ENCODE measurements at places on chromosomes 13 and 19.

DNA sequence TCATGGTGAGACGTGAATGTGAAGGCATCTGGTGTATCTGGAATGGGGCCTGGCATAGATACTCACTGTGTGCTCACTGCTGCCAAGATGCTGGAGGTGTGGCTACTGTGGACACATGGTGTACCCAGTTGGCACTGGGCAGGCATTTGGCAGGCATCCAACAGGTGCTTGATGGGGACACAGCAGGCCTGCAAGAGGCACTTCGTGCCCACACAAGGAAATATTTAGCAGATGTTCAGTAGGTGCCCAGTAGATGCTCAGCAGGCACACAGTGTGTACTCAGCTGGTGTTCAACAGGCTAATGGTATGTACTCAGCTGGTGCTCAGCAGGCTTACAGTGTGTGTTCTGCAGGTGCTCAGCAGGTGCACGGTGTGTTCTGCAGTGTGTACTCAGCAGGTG, 14.2 kb downstream of the CRTC1 start:
- DNase-seq = no peak

DNA sequence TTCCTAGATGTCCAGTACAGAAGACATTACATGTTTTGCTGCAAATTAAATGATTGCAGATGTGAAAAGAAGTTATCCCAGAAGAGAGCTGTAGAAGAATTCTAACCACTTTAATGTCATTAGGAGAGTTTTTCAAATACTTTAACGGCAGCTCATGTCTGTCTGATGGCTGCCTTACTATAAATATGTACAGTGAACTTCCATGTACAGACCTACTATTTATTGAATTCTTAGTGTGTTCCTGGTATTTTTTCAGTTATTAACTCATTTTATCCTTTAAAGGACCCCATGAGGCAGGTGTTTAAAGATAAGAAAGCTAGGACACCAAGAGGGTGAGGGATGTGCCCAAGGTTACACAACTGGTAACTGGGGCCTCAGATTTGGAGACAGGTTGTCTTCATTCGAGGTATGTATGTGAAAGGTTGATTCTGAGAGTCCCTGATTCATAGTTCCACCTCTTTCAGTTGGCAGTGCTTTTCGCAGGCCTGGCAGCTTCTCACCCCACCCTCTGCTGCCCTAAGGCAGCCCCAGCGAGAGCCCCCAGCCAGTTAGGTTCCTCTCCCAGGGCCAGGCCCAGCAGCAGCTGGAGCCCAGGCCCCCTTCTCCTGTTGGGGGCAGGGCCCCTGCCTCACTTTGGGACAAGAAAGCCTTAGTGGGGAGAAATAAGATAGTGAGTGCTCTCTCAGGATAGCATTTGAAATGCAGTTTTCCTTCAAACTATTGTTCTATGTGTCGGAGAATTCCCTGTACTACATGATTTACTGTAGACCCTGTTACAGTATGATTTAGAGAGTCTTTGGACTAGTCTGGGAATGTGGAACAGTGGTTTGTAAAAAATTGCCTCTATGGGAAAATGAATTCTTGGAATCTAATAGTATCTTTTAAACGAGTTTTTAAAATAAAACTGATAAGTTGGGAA, 67.7 kb upstream of the TEX29 start:
- peak; percentile 79 for DNase-seq

GRCh38 chr13:105139380-105140285, 1395.8 kb downstream of the EFNB2 start:
- DNase-seq = peak; percentile 20

GRCh38 chr19:18931316-18932162, 9.5 kb downstream of the HOMER3 start:
- DNase-seq = no peak

DNA sequence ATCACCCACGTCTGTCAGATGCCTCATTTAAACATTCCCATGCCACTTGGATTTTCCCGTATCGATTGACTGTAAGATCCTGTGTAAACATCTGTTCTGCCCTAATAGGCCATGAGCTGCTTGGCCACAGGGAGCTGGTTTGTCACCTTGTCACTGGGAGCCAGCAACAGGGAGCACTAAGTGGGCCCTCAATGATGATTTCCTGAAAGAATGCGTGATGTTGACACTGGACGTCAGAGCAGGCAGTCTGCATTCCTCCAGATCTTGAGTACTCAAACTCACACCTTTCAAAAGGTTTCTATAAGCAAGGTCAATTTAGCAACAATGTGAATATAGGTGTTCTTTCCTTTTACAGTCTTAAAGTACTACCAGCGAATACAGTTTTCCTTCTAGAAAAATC, 78.8 kb downstream of the TUBGCP3 start:
- DNase-seq = no peak

DNA sequence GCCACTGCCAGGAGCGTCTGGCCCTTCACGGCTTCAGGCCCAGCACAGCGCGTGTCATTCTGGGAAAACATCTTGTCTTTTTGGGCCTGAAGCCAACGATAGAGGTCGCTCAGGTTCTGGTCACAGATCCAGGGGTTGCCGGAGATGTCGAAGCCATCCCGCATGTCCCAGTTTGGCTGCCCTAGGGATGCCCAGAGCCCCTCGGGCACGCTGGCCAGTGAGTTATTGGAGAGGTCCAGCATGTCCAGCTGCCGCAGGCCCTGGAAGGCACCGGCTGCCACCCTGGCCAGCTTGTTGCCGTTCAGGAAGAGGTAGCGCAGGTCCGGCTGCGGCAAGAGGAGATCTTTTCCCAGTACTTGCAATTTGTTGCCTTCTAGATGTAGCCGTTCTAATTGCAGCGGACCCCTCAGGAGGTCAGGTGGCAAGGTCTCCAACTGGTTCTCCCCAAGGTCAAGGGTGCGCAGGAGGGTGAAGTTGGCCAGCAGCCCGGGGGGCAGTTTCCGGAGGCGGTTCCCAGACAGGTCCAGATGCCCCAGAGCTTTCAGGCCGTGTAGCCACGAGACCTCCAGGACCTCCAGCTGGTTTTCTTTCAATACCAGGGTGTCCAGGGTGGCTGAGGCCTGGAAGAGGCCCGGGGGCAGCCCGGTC, 1.8 kb downstream of the LRG1 start:
- no peak for DNase-seq

DNA sequence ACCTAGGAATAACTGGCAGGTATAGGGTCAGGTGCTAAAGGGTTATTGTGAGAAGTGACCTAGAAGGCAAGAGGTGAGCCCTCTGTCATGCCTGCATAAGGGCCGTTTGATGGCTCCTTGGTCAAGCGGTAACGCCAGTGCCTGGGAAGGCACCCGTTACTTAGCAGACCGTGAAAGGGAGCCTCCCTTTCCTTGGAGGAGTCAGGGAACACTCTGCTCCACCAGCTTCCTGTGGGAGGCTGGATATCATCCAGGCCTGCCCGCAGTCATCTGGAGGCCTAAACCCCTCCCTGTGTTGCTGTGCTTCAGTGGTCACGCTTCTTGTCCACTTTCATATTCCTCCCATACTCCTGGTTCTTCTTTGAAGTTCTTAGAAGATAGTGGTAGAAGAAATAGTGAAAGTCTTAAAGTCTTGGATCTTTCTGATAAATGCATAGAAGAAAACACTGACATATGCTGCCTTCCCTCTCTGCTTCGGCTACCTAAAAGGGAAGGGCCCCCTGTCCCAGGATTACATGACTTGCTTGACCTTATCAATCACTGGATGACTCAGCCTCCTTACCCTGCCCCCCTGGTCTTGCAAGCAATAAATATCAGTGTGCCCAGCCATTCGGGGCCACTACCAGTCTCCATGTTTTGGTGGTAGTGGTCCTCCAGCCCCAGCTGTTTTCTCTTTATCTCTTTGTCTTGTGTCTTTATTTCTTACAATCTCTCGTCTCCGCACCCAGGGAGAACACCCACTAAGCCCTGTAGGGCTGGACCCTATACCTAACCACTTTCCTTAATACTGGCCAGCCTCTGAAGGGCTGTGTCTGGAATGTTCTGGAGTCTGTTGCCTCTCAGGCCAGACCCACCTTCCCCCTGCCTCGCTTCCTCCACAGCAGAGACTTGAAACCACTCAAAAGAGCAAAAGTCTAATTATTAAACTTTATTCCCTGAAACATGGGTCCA, 16.1 kb upstream of the ABCC4 start:
- DNase-seq = no peak

DNA sequence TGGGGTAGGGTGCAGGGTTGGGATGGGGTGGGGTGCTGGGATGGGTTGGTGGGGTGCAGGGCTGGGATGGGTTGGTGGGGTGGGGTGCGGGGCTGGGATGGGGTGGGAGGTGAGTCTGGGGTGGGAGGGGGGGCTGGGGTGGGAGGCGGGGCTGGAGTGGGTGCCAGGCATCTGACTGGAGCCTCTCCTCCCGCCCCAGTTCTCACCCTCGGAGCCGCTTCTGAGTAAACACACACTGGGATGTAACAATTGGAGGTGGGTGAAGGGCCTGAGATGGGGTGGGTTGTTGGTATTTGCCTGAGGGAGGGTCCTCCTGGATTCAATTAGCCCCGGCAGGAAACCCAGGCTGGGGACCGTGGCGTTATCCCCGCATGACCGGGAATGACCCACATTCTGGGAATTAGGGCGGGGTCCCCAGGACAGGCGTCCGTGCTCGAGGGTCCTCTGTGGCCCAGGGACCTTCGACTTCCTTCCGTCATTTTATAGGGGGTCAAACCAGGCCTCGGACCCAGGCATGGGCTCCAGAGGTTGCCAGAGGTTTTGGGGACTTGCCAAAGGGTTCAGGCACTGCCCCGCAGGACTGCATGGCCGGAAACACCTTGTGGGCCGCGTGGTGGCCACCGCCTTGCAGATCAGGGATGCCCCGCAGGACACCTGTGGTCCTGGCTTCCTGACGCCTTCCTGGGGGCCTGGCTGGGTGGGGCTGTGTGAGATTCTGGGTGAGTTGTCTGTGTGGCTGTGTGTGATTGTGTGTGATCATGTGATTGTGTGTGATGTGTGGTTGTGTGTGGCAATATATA, 1.4 kb downstream of the TMPRSS9 start:
- no peak for DNase-seq

GRCh38 chr13:52707375-52707774, 32.2 kb downstream of the CNMD start:
- DNase-seq = no peak

- DNase-seq = no peak
Observed at GRCh38 chr13:21979161-21979806, 308.4 kb downstream of the FGF9 start.

DNA sequence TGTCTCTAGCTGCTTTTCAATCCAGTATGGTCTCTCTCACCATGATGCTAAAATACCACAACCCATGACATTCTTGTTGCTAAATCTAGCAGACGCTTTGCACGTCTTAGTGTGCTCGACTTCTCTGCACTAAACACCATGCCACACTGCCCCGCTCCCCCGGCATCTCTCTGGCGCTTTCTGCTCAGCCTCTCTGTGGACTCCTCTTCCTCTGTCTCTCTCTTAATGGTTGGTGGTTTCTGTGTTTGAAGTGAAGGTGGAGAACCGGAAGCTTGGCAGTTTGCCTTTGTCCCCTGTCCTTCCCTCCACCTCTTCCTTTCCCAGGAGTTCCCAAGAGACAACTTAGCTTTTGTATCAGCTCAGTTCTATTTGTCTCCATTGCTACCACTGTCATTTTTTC, 8.8 kb downstream of the ERCC5 start:
- no peak for DNase-seq

- DNase-seq = no peak
Observed at GRCh38 chr13:110121422-110122083, 185.4 kb downstream of the COL4A1 start.

DNA sequence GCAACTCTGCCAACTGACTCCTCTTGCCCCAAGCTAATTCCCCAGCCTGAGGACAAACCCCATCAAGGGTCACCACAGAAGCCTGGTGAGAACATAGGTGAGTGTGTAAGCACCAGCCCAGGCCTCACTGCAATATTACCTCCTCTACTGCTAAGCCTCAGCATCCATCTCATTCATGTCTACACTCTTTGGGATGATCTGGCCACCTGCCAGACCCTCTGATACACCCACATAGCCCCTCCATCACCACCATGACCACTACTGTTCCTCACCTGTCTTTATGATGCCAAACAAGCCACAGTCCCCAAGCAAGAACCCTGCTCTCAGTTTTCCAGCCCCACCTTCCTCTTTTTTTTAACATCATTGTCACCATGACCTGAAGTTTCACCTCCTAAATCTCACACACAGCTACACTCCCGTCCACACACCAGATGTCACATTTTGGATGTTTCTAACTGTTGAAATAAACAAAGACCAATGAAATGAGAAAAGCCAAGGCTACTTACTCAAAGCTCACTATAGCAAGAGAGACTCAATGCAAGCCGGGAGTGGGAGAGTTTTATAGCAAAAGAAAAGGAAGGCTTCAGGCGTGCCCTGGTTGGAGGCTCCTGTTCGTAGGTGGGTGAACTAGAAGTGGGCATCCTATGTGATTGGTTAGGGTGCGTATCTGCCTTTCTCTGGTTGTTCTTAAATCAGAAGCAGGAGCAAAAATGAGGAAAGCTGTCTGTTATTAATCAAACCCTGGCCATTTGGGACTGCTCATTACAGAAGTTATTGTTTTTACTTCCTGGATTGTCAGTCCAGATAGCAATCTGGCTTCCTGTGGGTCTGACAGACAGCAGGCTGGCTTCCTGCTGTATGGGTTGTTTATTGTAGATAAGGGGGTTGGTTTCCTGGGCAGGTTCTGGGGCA, 2.0 kb downstream of the ZNF792 start:
- no peak for DNase-seq

- DNase-seq = peak; percentile 71
Observed at GRCh38 chr19:48565090-48565489, 13.1 kb downstream of the SULT2B1 start.

DNA sequence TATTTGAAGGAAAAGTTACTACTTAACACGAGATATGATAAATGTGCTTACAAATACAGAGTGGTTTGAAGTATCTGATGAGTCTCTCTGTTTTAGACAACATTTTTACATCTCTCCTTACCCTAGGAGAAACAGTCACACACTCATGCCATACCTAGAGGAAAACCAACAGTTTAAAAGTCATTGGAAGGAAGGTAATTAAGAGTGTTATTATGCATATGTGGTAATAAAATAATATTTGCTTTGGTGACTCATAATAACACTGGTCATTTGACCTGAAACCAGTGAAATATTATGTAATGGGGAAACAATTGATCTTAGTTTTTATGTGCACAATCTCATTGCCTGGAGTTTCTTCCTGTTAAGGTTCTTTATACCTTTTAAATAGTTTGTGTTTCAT, 136.9 kb upstream of the SOX21 start:
- no peak for DNase-seq
